ENCODE measurements at places on chromosomes 13 and 19.

- DNase-seq: no peak
These were observed 223.5 kb upstream of the MAB21L1 start for GRCh38 chr13:35699825-35700510.

DNA sequence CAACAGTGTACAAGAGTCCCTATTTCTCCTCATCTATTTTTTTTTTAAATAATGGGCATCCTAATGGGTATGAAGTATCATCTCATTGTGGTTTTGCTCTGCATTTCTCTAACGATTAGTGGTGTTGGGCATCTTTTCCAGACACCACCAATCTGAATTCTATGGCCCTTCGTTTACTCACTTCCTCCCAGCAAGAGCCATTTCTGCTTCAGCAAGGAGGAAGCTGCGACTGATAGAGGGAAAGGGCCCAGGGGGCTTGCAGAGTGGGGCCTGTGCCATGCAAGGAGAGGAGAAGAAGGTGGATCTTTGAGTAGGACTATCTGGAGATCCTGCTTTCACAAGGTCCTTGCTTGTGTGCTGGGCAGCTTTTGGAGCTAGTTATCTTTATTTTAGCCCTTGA, 58.0 kb downstream of the USPL1 start:
- DNase-seq: no peak

GRCh38 chr13:98658131-98658530, 81.2 kb upstream of the STK24 start:
- DNase-seq: no peak

- DNase-seq: no peak
These were observed 1.2 kb downstream of the LACC1 start for GRCh38 chr13:43880926-43881325.

- no peak for DNase-seq
These were observed 591 bp downstream of the DOHH start for GRCh38 chr19:3499738-3500428.

- DNase-seq: no peak
These were observed 21.4 kb upstream of the IL17D start for GRCh38 chr13:20682061-20682460.

DNA sequence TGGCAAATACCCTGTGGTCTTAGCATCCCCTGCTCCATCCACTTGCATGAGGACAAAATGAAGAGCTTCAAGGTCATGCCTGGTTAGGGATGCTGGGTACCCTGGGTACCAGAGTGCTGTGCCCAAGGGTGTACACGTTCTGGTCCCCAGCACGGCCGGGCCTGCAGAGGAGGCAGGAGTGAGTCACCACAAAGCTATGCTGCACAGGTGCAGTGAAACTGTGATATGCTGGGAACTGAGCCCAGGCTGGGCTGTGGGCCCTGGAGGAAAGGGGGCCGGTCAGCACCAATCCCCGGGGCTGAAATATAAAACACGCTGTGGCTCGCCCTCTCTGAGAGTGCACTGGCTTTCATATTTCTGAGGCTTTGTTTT, 95.1 kb downstream of the TSHZ3 start:
- DNase-seq: no peak

DNA sequence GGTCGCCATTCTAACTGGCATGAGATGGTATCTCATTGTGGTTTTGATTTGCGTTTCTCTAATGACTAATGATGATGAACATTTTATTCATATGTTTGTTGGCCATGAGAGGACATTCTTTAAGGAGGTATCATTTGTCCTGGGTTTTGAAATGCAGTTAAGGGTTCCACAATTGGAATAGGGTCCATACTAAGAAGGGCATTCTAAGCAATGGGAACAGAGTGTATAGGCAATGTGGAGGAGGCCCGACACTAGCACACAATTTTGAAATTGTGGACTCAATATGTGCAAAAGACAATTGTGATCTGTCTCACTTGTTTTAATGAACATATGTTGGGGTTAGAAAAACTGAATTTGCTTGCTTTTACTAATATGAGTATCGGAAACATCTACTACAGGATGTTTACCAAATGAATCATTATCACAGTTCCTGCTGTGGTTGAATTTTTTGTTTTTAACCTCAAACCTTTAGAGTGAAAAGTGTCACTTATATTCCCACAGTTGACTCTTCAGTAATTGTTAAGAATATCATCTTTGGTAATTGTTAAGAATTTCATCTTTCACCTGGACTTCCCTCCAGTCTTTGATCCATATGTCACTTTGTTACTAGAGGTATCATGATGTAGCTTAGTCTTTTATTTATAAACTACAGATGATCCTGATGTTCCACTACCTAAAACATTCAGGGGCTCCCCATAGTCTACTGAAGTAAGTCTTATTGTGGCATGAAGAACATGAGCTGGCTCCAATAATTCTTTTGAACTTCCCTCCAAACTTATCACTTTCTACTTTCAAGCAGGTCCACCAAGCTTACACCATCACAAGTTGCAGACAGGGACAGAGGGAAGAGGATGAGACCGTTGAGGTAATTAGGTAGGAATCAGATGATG, 109.7 kb upstream of the KLF12 start:
- DNase-seq: no peak

DNA sequence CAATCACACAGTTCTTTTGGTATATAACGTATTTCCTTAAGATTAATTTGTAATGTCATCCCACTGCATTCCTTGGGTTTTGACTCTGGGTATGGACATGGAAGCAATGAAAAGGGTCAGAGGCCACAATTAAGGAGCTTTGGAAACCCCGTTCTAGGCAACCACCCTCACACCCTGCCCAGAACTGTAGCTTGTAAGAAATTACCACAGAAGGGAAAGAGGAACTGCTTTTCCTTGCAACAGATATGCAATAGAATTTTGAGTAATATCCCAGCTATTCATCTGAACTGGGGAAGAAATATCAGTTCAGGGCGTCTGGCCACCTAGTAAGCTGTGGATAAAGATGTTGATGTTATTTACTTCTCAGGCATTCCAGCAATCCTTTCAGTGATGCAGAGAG, 985 bp upstream of the CLC start:
- no peak for DNase-seq

DNA sequence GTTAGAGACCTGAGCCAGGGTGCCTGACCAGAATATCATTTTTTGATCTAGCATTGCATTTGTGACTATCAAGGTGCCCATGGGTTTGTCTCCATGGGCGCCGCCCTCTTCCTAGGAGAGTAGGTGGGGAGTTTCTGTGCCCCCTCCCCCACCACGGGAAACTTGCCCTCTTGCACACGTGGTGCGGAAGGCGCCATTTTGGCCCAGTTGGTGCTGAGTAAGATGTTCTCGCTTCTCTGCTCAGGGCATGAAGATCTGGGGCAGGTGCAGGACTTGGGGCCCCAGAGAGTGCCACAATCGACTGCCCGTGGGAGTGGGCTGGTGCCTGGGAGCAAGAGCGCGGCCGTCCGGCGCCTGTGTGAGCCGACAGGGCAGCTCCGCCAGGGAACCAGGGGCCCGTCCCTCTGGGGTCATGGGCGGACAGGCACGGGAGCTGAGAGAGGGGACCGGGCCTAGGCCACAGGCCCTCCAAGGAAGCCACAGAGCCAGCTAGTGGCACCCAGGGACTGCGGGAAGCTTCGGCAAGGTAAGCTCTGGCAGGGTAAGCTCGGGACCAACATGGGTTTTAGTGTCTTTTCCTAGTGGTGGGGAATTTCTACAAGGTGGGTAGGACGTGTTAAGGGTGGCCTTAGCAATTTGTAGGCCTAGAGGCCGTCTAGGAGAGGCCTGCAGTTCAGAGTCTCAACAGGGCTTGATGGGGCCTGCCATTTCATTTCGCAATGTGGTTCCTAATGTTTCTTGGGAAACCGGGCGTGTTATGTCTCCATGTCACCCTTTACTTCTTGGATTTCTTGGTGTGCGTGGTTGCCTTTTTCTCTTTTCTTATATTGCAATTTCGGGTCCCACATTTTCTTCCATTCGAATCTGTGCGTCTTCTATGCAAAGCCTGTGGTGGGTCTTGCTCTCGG, 14.5 kb downstream of the SACS start:
- DNase-seq: no peak

GRCh38 chr19:50173127-50173526, 10.0 kb upstream of the IZUMO2 start:
- DNase-seq: no peak

DNA sequence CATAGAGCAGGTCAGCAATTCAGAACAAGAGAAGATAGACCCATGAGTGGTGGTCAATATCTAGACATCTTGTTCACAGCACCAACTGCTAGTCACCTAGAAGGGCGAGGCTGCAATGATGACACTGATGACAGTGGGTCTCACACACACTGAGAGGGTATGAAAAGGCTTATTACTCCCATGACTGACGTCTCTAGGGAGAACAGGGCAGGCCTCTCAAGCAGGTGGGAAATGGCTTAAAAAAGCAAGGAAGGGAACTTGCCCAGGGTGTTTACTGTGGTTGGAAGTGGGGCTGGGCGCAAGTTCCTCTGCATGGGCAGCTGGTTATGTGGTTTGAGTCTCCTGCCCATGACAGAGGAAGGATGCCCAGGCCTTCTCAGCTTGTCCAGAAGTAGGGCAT, 33.8 kb downstream of the ZNF44 start:
- DNase-seq: no peak

DNA sequence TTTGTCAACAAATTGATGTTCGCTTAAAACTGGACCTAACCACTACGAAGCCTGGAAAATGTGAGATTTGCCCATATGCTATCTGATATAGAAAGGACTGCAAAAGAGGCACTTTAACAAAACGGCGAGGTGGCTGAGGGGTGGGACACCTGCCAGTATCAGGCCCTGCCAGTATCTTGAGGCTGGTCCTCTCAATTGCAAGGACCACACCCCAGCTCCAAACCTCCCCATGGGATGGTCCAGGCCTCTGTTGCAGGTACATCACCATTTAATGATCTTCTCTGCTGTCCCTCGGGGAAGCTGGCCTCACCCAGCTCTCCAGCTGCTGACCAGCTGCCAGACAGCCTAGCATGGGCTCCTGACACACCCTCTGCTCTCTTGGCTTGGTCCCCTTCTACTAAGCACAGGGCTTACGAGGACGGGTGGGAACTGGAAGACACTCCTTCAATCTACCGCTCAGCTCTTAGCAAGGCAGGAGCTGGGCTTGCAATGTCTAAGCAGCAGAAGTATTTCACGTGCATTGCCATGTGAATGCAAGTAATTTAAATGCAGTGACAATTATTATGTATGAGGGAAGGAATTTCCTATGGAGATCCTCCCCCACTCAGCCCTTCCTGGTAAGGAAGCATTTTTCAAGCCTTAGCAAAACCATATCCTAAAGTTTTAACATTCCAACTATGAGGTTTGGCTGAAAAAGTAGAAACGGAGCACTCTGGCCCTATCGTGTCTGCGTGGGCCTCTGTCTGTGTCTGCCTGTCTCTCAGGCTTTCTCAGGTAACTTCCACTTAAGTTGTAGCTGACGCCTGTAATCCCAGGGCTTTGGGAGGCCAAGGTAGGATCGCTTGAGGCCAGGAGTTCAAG, 63.9 kb downstream of the LATS2 start:
- DNase-seq: no peak

DNA sequence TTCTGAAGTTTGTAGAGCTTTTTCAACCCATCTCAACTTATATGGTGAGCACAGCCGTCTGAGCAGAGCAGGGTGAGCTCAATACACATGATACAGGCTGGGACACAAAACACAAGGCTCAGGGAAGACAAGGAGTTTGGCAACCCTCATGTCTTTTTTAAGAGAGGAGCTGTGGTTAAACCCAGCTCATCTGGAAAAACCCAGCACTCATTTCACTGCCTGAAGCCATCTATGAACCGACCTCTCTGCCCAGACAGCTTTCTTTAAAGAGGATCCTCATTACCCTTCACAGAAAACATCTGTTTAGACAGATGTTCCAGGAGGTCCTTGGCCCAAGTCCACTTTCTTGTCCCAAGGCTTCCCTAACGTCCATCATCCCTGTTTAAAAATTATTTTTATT, 170.0 kb upstream of the TSHZ3 start:
- DNase-seq: no peak

- no peak for DNase-seq
These were observed 147.1 kb downstream of the NUFIP1 start for GRCh38 chr13:44842158-44842557.

DNA sequence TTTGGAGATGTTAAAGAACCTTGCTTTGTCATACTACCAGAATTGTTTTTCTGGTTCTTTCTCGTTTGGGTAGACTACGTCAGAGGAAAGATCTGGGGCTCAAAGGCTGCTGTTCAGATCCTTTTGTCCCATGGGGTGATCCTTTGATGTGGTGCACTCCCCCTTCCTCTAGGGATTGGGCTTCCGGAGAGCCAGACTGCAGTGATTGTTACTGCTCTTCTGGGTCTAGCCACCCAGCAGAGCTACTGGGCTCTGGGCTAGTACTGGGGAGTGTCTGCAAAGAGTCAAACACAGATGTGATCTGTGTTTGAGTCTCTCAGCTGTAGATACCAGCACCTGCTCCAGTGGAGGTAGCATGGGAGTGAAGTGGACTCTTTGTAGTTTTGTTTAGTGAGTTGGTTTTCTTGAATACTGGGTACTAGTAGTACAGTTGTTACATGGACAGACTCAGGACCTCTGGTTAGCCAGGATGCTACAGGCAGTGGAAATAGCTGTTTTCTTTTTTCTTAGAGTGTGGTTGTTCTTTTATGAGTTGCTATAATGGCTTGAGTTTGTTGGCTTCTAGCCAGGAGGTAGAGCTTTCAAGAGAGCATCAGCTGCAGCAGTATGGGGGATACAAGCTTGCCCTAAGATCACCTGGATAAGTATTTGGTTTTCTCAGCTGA, 34.4 kb downstream of the DNAJC15 start:
- no peak for DNase-seq

- DNase-seq: no peak
These were observed 12.8 kb upstream of the ZNF14 start for GRCh38 chr19:19745496-19746285.

DNA sequence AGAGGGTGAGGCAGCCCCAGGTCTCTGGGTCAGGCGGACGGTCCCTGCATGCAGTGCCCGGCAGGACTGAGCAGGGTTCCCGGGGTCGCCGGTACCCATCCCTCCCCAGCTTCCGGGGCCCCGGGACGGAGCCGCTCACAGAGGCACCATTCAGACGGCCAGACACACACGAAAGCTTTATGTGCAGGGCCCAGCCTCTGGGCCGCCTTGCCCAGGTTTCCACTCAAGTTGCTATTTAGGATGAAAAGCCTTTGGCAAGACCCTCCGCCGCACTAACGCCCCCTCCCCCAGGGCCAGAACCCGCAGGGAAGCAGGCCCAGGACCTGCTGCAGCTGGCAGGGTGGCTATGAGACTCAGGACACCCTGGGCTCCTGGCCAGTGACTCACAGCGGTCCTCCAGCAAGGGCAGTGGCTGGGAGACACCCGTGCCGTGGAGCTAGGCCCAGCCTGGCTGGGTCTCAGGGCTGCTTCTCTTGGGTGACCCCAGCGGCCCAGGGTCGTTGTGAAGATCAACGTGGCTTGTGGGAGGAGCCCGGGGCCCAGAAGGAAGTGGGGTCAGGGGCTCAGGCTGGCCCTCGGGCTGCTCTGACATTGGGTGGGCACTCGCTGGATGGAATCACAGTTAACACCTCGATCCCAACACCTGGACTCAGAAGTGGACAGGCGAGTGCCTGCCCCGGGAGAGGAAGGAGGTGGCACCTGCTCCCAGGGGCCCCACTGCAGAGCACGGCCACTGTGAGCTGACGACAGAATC, 4.8 kb downstream of the C19orf25 start:
- no peak for DNase-seq

Measured in germinal center (tissue), 1 donor.